ENCODE measurements at places on chromosomes 11 and 22.

DNA sequence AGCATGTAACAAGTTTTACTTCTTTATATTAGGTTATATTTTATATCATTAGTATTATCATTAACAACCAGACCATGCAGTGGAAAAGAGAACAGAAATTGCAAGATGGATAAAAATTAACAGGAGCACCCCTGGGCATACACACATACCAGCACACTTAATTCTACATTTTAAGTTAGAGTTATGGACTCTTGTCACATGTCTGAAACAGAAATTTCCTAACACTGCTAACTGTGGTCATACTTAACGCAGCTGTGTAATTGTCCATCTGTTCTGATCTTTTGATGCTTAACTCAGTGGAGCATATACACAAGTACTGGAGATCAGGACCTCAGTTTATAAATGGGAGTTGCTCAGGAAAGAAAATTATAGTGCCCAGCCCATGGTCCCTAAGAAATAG is 358 bp downstream of the OR52H1 start:
- H3K27ac ChIP-seq = no peak overlapping the region
- H3K36me3 ChIP-seq = no peaks in the 10 kb centered on the region
- no peak for DNase-seq
- no peaks in the 10 kb centered on the region for H3K4me1 ChIP-seq
- no peak overlapping the region for H3K4me3 ChIP-seq
- no peaks in the 10 kb centered on the region for H3K27me3 ChIP-seq

DNA sequence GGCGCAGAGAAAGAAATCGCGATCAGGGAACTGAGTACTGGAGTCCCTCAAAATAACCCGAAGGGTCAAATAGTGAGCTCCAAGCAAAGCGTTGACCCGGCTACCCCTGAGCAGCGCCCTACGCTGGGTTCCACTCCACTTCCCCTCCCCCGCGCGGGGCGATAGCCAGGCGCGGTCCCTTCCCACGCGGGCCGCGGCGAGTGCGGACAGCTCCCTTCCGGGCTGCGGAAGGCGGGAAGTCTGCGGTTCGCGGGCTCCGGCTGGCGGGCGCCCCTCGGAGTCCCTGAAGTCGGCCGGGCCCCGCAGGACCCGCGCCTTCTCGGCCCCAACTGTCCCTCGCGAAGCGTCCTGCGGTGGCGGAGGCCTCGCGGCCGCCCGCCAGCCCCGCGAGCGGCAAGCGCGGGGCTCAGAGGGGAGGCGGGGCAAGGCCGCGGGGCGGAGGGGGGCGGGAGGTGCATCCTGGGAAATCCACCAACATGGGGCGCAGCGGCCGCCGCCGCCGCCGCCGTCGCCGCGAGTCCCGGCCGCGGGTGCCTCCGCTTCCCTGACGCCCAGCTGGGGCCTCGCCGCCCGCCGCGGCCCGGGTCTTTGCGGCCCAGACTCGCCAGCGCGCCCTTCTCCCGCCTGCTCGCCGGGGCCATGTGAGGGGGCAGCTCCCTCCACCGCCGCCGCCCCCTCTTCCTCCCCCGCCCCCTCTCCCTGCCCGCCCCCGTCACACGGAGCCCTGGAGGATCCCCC is at the start of gene QSER1:
Gene QSER1, plus strand, starts transcription at position 457 of the 738 bp plus-strand sequence. CDS start 315 bp downstream, outside the sequence.
- peak; percentile 74 for DNase-seq
- peak within 1 kb of the TSS; percentile 84 for H3K4me3 ChIP-seq
- no peaks in the 10 kb centered on the region for H3K4me1 ChIP-seq
- H3K27ac ChIP-seq = peak within 1 kb of the TSS; percentile 87

- H3K36me3 ChIP-seq = no peaks in the 10 kb centered on the region
- no peak overlapping the region for H3K4me3 ChIP-seq
- H3K27me3 ChIP-seq = no peaks in the 10 kb centered on the region
These were observed 193.6 kb downstream of the EFCAB6 start for GRCh38 chr22:43618517-43618916.

DNA sequence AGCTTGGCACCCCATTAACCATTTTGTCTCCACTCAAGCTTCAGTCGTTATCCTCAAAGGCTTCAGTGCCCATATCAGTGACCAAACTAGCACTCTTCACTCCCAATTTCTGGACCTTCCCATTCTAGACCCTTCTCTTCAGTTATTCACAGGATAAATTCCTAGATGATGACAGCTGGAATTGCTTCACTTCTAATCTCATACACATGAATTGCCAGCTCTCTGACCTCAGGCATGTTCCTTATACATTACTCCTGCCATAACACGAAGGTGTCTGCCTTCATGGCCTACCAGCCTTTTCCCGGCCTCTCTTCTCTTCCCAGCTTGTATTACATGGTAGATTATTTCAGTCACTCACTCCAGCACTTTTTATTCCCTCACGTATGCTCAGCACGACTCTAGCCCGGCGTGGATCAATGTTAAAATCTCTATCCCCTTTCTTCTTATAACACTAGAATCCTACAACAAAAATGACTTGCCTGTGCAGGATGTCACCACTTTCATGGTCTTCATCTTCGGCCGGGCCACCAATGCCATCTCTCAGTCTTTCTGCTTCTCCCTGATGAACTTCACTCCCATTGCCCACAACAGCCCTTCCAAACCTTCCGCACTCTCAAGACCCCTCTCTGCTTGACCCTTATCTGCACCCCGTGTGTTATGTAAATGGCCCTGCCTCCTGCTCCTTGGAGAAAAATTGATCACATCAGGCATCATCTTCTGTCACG is 36.9 kb downstream of the EIF3F start:
- H3K4me3 ChIP-seq = no peak overlapping the region
- no peaks in the 10 kb centered on the region for H3K27me3 ChIP-seq
- peak; percentile 18 for DNase-seq
- peaks cover 5% of the 10 kb centered on the region for H3K4me1 ChIP-seq
- no peaks in the 10 kb centered on the region for H3K36me3 ChIP-seq
- H3K27ac ChIP-seq = no peak overlapping the region

DNA sequence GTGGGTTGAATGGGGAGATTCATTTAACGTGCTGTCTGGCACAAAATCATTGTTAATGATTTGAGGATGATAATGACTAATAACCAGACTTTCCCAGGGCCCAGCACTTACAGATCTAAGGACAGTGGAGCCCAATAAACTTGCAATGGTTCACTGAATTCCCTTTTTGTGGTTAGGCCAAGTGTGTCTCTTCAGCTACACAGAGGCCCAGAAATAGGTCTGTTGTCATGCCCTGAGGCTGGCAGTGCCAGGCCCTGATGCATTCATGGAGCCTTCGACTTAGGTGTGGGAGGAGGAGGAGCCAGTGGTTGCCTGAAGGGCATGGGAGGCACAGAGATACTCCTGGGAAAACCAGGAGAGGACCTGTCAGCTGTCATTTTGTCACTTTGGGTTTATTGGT is 56.1 kb downstream of the KIAA1671 start:
- H3K27me3 ChIP-seq = no peaks in the 10 kb centered on the region
- H3K4me1 ChIP-seq = no peaks in the 10 kb centered on the region
- H3K4me3 ChIP-seq = no peak overlapping the region
- DNase-seq = no peak

Measured in ascending aorta (tissue), 2 donors.